ENCODE measurements at places on chromosomes 3 and 15.

- DNase-seq = no peak
Measured at GRCh38 chr3:136105044-136105443, 91.1 kb downstream of the MSL2 start.

DNA sequence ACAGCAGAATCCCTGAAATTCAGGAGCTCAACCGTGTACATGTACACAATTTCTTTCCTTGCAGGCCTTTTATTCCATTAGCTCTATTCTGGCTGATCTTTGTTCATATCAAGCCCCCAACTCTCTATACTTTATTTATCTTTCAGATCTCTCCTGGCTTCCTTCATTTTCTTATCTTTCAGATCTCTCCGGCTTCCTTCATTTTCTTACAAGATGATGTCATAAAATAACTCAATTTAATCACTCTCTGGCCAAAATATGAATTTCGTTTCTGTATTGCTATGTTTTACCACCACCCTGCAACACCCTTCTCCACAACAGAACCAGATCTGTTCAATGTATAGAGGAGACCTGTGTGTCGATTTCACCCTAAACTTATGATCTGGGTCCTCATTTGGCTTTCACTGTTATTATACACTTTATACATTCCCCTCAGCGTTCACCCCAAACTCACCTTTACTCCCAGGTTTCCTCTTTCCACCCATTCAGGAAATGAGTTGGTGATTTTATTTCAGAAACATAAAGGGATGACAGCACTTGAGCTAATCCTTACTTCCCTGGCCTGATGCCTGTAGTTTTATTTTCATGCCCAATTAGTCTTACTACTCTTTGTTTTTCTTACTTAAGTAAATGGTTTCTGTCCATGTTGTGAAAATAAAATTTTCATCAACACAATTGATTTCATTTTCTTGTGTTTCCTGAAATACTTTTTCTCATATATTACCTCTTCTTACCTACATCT, 195.5 kb downstream of the BCHE start:
- DNase-seq = no peak

- no peak for DNase-seq
Measured at GRCh38 chr3:123395235-123395634, 53.7 kb downstream of the ADCY5 start.

DNA sequence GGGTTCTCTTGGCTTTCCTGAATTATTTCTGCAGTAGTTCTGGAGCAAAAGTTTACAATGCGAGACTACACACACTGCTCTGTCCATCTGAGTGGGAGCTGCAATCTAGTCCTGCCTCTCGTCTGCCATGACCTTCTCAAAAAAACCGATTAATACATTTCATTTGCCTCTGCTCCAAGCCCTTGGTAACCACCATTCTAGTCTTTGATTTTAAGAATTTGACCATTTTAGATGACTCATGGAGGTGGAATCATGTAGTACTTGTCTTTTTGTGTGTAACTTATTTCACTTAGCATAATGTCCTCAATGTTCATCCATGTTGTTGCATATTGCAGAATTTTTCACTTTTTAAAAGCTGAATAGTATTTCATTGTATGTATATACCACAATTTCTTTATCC, 356.9 kb downstream of the SV2B start:
- DNase-seq = no peak

DNA sequence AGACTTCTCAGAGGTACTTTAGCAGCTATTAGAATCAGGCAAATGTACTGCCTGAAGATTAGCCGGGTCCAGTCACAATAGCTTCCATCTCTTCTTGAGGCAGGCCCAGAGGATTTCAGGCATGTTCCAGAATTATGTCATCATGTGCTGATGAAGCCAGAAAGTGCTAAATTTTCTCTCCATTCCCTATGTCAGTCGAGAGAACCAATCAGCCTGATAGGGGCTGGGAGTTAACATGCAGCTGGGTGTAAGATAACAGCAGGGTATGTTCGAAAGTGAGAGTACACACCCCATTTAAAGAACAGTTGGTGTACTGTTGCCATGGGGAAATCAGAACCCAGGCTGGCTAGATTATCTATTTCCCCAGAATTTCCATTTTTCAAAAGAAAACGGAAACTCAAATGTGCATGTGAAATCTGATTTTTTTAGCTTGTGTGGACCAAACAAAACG, 48.7 kb downstream of the MYH15 start:
- peak; percentile 58 for DNase-seq

GRCh38 chr3:30455840-30456239, 150.6 kb upstream of the TGFBR2 start:
- DNase-seq = no peak

GRCh38 chr3:30107531-30107930, 498.9 kb upstream of the TGFBR2 start:
- no peak for DNase-seq

DNA sequence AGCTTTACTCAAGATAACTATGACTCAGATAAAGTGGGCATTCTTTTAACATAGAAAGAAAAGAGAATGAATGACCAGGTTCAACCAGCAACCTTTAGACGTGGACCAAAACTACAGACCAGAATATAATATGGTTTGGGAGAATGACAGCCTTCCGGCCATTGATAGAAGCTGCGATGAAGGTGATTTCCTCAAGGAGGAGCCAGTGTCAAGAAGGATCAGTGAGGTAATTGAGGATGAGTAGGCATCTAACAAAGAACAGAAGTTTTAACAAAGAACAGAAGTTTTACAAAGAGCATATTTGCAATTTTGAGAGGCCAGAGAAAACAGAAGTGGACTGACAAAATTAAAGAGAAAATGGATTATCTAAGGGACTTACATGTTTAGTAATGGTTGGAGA, 289.0 kb upstream of the AGTR1 start:
- no peak for DNase-seq

DNA sequence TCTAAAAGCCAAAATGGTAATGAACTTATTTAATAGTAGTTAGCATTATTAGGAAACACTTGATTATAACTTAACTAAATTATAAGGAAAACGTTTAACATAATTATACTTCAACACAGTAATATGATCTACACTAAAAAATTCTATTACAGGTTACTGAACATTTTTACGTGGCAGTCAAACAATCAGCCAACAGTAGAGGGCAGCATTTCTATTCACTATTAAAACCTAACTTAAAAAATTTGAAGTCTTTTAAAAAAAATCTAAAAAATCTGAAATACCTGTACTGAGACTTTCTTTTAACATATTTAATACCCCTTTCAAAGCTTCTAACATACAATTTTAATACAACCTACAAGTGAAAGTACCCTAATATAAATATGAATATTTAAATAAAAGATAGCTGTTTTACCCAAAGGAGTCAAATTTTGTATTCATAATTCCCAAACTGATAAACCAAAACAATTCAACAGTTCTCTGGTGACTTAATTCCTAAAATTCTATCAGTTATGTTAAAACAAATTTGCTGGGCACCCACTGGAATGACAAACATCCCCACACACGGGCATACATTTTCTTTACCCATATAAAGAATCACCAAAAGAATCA, 41.5 kb downstream of the DLG1 start:
- peak; percentile 59 for DNase-seq

DNA sequence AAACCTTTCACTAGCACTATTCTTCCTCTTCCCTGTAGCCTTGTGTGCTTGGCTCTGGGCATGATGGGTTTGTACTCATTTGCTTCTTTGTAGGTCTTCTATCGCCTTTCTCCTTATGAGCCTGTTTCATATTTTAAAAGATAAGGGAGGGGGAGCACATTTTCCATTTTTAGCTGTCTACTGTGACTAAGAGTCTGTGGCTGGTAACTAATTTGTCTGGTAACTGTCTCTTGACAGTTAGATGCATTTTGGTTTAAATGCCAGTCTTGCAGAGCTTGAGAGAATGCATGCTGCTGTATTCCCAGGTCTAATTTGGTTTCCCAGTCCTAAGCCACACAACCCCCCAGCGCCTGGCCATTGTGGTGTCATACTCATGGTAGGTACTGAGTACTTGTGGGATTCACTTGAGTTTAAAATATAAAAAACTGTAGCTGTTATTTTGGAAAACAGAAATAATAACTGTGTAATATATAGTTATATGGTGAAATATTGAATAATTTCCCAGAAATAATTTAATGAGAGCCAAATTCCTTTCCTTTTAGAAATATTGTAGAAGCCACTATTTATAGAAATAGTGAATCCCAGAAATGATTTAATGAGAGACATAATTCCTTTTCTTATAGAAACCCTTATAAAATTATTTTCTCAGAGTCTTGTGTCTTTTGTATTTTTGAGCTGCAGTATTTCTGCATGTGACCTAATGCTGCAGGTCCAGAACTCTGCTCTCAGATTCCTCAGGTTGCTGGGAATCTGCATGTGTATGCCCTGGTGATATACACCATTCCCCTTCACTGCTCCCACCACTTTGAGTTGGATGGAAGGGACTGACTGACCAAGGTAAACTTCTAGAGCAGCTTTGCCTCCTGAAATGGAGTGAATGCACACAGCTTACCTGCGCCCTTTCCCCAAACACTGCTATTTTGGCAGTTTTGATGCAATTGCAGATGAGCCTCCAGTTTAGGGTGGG, 13.9 kb upstream of the GPR171 start:
- DNase-seq = peak; percentile 8

DNA sequence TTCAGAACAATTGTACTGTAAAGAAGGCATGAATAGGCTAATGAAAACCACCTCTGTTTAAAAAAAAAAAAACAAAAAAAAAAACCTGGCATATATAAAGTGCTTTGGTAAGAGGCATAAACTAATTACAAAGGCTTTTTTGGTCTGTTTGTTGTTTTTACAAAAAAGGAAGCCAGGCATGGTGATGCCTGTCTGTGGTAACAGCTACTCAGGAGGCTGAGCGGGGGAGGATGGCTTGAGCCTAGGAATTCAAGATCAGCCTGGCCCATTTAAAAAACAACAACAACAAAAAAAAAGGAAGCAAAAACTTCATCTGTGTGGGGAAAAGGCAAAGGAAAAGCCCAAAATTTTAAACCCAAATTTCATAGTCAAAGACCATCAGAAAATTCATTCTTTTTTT, 47.0 kb downstream of the OSBPL10 start:
- DNase-seq = no peak

DNA sequence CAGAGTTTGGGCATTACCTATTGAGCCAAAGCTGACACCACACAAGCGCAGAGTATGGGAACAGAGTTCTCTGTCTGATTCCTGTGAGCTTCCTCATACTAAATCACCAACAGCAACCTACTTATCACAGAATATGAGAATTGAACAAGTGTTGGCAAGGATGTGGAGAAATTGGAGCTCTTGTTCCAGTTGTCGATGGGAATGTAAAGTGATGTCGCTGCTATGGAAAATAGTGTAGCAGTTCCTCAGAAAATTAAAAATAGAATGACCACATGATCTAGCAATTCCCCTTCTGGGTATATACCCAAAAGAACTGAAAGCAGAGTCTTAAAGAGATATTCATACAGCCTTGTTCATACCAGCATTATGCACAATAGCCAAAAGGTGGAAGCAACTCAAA, 33.4 kb downstream of the CD86 start:
- DNase-seq = no peak

DNA sequence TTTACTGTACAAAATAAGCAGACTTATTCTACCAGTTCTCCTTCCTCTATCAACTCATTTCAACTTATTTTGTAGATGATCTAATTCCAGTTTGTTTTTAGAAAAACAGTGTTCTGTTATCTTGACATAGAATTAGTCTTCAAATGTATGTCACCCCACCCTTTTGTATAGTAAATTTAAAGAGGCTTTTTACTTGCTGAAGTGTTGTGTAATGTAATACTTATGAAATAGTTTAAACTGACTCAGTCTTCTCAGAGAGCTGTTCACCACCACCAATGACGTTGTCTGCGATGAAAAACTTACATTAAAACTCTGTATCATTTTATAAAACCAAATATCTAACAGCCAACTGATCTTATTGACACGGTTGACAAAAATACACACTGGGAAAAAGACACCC, 82.9 kb downstream of the RAP2B start:
- DNase-seq = no peak

DNA sequence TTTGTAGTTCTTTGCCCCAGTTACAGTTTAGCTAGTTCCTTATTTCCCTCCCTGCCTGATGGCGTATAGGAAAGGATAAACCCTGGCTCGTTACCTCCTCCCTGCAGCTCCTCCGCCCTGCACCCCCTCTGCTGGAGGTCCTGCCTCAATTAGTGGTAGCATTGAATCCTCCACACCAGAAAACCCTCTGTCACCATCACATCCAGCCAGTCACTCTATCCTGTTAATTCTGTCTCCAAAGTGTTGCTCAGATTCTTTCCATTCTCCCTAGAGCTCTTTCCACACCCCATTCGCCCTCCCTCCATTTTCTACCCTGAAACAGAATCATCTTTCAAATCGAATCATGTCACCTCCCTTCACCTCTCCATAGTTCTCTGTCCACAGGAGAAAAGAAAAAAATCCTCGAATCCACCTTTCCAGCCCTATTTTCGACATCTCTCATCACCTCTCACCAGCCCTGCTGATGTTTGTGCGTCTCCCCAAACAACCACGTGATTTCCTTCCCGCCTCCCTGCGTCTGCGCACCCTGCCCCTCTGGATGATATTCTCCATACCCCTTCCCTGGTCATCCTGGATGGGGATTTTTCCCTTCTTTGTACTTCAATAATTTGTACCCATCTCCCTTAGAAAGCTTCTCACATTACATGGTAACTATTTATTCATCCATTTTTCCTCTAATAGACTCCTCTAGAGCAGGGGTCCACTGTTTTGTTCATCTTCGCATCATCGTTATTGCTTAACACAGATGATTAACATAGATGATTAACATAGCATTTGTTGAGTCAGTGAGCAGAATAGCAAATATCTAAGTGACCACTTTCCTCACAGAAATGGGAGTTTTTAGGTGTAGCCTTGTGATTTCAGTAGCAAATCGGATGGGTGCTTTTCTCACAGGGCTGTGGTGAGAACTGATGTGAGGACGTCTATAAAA, 37.1 kb downstream of the MAP3K13 start:
- no peak for DNase-seq

DNA sequence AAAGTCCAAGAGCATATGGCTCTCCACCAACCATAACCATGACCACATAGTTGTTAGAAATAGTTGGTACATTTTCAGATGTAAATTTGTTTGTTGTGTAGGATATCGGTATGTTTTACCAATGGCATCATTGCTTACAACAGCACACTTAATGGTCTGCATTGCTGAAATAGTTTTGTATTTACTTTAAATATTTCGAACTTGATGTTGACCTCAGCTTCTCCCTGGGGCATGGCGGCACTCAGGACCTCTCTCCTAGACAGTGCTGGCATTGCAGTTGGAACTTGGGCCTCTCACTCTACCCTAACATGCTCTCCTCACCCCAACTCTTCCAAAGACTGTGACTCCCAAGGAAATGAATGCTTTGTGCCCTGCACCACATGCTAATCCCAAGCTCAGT, 5.0 kb downstream of the SLC22A13 start:
- no peak for DNase-seq

- no peak for DNase-seq
Measured at GRCh38 chr3:18134386-18135059, 290.6 kb downstream of the SATB1 start.

DNA sequence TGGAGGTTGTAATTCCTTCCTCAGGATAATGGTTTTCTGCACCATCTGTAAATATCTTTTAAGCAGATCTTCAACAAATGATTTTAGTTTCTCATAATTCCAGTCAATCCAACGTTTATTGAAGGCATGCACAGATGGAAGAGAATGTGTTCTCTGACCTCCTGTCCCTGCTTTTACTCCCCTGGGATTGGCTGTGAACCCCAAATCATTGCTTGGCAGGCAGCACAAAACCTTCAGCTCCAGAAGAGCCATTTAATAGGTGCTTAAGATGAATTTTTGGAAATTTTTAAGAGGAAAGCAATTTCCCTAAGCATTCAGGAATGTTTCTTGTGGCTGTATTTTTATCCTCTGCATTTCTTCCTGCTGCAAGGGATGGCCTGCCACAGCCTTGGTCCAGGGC, 25.5 kb upstream of the THSD4 start:
- DNase-seq = no peak

- peak; percentile 22 for DNase-seq
Measured at GRCh38 chr15:85920956-85921355, 126.2 kb upstream of the KLHL25 start.

Data from Ammon's horn (tissue), 1 donor.